ENCODE measurements at places on chromosomes 5 and 9.

- DNase-seq, result no peak
These were observed 26.3 kb downstream of the SLC46A2 start for GRCh38 chr9:112864403-112864802.

DNA sequence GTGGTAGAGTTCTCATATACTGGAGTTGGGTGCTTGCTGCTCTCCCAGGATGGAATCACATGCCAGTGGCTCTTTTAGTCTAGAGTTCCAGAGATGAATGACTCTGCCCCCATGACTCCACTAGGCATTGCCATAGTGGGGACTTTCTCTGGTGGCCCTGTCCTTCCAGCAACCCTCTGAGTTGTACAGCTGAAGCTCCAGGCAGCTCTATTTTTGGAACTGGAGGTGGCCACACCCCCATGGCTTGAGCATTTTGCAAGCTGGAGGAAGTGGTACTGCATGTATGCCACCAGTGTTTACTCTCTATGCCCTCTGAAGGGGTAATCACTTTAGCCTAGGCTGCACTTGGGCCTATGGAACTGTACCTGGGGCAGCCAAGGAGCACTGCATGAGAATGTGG lies 112.6 kb downstream of the RANBP17 start:
- no peak for DNase-seq

DNA sequence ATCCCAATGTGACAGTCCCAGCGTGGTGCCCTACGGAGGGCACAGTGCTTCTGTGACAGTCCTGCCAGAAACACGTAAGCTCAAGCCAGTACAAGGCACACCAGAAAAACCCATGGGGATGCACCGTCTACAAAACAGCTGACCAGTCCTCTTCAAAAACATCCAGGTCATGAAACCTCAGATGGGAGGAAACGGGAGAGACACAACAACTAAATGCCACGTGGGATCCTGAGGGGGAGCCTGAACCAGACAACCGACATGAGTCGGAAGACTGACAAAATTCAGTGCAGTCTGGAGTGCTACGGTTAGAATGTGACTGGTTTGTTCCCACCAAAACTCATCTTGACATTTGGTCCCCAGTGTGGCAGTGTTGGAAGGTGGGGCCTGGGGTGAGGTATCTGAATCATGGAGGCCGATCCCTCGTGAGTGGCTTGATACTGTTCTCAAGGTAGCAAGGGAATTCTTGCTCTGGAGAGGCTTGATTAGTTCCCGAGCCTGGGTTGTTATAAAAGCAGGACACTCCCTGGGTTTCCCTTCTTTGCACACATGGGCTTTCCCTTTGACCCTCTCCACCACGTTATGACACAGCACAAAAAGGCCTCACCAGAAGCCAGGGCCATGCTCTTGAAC lies 55.4 kb downstream of the ADAMTS2 start:
- no peak for DNase-seq

GRCh38 chr5:129477532-129477931 lies 17.4 kb downstream of the ADAMTS19 start:
- no peak for DNase-seq

DNA sequence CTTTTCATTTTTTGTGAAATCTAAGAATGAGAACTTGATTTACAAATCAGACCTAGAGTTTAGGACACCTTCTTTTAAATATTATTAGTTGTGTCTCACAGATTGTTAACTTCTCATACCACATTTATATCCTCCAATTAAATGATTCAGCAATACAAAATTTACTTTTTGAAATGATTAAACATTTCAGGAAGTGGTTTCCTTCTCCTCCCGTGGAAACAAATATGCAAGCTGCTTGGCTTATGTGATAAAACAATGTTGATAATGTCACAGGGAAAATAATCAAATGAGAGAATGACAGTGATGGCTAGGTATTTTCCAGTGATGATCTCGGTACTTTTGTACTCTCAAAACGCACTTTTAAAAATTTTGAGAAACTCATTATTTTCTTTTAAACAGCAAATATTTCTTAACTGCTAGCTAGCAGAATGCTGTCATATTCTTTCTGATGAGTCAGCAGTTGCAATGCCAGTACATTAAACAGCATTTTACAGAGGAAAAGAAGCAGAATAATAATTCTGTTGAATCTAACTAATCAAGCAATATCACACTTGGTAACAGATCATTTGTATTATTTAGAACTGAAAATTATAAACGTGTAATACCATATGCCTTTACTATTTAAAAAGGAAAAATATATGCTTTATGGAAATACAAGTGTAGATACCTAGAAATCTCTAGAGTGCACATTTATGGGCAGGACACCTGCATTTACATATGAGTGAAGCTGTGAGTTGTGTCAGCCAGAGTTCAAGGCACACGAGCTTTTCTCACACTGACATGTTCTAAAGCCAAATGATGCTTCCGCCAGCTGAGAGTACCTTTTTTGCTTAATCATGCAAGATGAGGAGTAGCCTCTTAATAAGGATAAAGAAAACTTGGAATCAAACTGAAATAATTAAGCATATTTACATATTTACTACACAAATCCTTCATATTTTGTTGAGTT lies 53.6 kb upstream of the CDH18 start:
- peak; percentile 9 for DNase-seq

- no peak for DNase-seq
These were observed 30.2 kb downstream of the TJP2 start for GRCh38 chr9:69204326-69204725.

DNA sequence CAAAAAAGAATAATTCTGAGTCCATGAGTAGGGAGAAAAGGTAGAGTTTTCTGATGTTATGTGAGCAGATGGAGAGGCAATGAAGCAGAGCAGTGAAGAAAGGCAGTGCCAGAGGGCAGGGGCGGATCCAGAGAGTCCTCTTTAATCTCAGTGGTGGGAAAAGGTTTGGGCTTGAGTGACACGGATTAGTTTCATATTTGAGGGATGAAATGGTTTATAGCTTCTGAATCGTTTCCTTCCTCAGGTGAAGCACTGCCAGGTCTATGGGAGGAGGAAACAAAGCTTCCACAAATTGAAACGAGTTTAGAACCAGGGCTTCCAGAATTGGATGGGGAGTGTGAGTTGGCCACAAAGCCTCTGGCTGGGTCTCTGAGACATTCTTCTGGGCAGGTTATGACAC lies 517.0 kb upstream of the PAPPA start:
- no peak for DNase-seq

DNA sequence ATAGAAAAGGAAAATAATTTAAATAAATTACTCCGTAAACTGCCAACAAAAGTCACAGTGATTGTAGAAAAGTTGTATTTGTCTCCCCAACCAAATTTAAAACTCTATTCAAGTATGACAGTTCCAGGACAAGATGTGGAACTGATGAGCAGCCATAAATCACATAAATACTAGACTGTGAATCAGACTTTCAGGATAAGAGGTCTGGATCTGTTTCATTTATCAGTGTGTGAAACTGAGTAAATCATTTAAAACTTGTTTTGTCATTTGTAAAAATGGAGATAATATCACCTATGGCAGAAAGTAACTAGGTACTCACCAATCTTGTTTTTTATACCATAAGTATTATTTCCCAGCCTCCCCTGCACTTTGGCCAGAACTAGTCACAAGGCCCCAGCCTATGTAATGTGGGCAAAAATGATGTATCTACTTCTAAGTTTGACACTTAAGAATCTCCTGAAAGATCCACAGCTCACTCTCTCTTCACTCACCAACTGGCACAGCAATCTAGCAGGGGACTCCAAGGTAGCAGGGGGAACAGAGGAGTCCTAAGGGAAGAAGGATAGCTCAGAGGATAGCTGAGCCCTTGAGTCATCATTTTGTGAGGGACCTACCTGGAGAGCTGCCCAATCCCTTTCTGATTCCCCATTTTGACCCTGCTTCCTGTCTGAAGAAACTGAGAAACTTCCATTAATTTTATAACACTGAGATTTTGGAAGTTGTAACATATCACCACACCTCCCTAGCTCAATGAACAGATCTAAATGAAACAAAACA lies 31.6 kb downstream of the TMEM161B start:
- peak; percentile 40 for DNase-seq

DNA sequence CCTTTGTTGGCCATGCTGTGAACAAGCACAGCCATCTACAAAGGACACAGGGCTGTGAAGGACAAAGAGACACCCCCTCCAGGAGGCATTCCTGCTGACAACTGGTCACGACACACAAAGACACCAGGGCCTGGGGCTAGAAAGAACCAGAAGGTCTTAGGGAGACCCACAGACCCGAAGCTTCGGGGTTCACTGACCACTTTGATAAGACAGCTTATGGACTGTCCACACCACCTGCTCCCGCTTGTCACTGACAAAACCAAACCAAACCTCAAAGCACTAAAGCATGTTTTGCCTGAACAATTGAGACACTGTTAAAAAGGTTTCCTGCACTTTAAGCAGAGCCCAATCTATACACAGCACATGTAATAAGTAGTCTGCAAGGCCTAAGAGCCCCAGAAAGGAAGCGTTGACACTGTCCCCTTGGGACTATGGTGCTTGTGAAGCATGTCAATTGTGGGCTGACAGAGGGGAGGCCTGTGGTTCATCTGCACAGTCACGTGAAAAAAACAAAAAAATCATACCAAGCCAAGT lies 185.0 kb downstream of the GAPVD1 start:
- no peak for DNase-seq

- no peak for DNase-seq
These were observed 102.6 kb downstream of the WNK2 start for GRCh38 chr9:93286252-93287188.

GRCh38 chr5:370311-370958 lies 48.9 kb downstream of the AHRR start:
- DNase-seq, result no peak

DNA sequence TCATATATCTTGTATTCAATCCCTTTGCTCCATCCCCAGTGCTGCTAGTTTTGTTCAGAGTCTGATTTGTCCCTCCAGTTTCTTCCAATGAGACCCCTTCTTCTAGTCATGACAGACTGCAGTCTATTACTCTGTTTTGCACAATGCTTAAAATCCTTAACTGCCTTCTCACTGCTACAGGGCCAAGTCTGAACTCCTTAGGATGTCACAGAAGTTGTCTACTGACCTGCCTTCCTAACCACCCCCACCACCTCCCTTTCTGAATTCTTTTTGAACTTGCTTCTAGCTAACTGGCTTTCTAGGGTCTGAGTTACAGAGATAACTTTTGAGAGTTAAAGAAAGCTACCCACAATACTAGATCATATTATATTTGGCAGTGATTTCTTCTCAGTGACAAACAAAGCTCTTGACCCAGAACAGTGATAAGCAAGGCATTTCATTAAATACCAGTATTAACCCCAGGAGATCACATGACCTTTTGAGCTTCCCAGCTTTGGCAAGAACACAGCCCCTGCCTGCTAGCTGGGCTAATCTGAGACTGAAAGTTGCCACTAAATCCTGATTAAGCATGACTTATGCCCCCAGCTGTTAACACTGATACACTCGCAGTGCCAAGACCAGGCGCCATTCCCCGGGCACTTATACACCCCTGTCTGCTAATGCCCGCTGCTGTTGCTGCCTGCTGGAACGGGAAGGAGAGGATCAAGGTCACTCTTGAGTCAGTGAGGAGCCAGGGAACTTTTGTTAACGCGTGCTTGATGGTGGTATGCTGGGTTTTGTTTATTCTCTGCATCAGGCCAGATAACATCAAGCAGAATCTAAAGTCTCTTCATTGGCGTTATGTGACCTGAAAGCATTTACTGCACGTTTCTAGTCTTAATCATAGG lies 36.4 kb upstream of the ADAMTSL1 start:
- peak; percentile 68 for DNase-seq

DNA sequence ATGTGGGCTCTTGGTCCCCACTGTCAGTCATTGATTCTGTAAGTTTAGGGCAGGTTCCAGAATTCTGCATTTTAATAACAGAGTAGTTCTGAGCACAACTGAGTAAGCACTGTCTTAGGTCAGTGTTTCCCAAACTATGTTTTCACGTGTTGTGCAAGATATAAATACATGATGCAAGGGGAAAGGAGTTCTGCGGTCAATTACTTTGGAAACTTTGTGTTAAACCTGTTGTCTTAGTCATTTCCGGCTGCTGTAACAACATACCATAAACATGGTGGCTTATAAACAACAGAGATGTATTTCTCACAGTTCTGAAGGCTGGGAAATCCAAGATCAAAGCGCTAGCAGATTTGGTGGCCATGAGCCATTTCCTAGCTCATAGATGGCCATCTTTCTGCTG lies 69.8 kb downstream of the EQTN start:
- no peak for DNase-seq

DNA sequence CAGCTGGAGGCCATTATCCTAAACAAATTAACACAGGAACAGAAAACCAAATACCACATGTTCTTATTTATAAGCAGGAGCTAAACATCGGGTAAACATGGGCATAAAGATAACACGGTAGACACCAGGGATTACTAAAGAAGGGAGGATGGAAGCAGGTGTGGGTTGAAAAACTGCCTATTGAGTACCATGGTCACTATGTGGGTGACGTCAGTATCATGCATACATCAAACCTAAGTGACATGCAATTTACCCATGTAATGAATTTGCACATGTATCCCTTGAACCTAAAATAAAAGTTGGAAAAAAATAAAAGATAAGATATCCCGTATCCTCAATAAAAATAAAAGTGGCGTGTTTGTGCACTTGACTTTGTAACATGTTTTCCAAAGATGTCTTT lies 88.8 kb downstream of the DOCK8 start:
- DNase-seq, result no peak

GRCh38 chr5:148864113-148864841 lies 37.9 kb downstream of the ADRB2 start:
- DNase-seq, result peak; percentile 56

GRCh38 chr5:17989567-17990563 lies 355.6 kb downstream of the TAF11L14 start:
- no peak for DNase-seq

DNA sequence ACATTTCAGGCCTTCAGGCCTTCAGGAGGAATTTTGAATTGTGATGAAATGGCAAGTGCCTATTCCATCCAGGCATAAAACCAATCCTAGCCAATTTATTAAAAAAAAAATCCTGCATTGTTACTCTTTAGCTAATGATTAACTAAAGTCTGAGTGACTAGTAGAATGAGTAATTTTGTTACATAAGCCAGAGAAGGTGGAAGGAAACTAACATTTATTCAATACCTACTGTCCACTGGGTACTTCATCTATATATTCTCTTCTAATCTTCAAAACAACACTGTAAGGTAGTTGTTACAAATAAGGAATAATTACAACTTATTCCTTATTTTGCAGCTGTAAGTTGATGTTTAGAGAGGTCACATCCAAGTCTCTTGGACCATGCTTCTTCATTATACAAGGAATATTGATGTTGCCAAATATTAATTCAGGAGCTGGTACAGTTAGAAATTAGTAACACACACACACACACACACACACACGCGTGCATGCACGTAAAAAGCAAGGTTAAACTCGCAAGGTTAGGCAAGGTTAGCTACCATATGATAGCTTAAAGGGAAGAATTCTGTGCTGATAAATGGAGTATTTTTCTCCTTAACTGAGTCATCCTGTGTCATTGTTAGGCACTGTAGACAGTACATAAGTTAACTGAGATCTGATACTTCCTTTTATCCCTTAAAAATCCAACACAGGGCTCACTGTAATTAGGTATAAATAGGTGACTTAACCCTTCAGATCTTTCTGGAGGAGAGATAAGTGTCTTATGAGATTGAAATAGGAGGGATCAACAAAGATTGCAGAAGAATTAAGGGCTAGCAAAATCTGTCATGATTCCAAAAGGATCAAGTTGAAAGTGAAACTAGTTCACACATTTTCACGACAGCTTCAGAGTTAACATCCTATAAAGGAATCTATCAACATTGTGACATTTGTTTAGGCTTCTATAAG lies 596.9 kb downstream of the PDE4D start:
- DNase-seq, result peak; percentile 58

Measured in cardiac fibroblast (primary cell).